LHCN-M2 (cell line): ENCODE measurements at places on chromosomes 6 and 20.

GRCh38 chr20:20498076-20498861 is 130.4 kb downstream of the INSM1 start:
- DNase-seq = no peak

DNA sequence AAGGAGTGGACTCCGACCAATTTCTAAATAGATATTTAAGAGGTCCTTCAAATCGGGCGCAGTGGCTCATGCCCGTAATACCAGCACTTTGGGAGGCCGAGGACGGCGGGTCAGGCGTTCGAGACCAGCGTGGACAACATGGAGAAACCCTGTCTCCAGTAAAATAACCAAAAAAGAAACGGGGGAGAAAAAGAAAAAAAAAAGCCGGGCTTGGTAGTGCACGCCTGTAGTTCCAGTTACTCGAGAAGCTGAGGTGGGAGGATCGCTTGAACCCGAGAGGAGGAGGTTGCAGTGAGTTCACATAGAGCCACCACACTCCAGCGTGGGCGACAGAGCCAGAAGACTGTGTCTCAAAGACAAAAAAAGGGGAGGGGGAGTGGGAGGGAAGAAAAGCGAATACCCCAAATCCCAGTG is 53.3 kb upstream of the HFE start:
- no peak for DNase-seq

DNA sequence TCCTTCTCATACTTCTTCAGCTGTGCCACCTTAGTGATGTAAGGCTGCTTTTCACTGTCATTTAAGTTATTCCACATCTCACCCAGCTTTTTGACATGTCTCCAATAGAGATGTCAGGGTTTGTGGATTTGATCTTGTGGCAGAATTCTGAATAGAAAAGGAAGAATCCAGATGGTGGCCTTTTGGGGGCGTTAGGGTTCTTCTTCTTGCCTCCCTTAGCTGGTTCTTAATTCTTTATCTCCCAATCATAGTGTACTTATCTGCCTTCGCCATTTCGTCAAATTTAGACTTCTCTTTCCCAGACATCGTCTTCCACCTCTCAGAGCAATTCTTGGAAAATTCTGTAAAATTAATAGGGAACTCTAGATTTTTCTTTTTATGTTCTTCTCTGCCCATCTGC is 422.9 kb downstream of the GJA1 start:
- no peak for DNase-seq

GRCh38 chr20:44208770-44209169 is 1.8 kb downstream of the OSER1 start:
- no peak for DNase-seq

DNA sequence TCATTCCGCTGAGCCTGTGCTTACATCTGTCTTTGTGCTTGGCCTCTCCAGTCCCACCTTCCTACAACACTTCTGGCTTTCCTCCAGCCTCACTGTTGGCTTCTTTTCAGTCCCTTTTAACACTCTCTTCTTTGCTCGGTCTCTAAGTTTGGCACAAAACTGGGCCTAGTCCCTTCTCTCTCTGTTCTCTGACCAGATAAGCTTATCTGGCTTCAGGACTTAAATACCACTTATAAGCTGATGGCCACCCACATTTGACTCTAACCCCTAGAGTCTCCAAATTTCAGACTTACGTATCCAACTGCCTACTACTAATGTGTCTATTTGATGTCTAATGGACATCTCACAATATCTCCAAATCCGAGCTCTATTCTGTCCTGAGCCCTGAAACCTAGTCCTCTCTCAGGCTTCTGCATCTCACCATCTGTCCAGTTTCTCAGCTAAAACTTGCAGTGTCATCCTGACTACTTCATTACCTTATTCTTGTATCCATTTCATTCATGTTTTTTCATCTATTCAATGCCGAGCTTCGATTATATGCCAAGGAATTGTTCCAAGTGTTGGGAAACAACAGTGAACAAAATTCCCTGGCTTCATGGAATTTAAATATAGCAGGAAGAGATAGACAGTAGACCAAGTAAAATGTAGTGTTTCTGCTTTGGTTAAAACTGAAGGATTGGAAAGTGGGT is 40.1 kb downstream of the TBPL1 start:
- DNase-seq = no peak

DNA sequence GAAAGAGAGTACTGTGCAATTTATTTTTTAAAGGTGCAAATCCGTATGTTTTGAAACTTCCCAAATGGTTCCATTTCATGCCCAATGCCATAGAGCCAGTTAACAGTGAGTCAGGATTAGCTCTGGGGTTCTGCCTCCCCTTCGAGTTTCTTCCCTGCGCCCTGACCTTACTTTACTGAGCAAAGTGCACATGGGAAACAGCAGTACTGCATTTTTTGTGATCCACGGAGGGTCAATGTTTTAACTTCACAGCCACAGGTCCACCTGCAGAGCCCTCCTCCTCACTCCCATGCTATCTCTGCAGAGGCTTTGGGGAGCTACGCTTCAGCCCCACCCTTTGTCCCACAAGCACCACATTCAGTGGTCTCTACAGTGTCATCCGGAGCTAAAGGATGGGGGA is 44.0 kb upstream of the CNKSR3 start:
- no peak for DNase-seq

- DNase-seq = no peak
These were observed 37.0 kb upstream of the GCLC start for GRCh38 chr6:53581856-53582255.

GRCh38 chr6:165825256-165825815 is 162.3 kb upstream of the PDE10A start:
- DNase-seq = no peak

DNA sequence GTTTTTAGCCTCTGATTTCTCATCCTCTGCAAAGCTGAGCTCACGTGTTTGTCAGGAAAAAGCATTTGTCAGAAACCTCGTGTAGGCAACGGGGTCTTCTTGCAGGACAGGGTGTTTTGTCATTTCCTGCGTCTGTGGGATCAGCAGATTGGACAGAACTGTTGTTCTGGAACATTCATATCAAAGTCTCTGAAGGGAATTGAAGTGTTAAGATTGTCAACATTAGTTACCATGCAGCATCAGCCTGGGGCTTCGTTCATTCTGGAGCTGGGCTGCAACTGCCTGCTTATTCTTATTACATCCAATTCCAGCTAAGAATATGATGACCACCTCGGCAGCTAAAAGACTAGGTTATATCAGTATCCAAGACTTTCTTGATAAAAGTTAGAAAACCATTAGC is 71.0 kb upstream of the RALGAPA2 start:
- DNase-seq = no peak

GRCh38 chr6:147384029-147384428 is 124.5 kb upstream of the SAMD5 start:
- DNase-seq = no peak

DNA sequence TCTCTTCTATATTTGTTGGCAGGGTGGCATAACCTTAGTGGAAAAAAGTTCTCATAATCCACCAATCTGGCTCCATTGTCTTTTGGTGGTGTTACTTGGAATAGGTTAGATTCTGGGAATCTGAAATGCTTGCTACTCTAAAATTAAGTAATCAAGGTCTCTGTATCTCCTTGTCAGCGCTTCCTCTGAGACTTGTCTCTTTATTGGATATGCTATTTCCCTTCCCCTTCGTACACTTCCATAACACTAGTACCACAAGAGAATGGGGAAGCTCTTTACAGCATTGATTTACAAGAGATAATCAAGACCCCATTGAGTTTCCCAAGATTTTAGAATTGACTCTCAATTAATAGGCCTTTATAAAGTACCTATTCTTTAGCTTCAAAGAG is 280.2 kb downstream of the ADGB start:
- no peak for DNase-seq

DNA sequence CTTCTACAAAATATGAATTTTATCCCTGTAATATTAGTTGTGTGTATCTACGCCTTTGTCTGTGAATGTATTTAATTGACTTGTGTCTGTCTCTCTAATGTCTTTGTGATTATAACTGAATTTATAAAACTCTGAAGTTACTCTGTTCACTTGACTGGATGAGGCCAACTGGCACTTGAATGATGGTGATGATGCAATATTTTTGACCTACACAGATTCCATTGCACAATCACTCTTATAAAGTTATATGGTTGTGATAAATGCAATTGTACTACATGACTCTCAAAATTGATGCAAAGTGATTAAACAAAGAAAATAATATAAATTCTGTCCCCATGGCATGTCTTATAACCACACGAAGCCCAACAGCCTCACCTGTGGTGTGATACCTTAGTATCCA is 287.3 kb upstream of the PLN start:
- DNase-seq = no peak

DNA sequence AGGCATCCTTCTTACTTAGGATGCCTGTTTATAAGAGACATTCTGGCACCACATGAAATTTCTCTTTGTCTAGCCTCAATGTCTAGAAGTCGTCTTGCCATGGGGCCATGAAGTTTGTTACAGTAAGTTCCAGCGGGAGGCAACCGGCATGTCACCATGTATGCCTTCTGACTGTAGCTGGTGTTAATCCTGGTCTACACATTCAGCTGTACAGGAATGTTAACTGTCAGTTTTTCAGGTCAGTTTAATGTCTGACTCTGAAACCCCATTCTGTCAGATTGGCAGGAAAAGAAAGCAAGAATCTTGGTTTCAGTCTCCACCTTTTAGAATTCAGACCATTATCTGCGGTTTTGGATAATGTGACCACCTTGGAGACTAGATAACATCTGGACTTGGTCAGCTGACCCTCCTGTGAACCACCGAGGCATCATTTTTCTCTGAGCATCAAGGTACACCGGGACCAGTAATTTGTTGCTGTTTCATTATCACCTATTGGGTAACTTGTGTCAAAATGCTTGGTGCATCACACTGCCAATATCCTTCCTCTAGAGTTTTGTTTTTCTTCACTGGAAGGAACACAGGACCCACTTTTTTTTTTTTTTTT is 228.7 kb downstream of the DOK5 start:
- DNase-seq = no peak

- no peak for DNase-seq
These were observed 41.3 kb upstream of the MAPK13 start for GRCh38 chr6:36089048-36089447.

DNA sequence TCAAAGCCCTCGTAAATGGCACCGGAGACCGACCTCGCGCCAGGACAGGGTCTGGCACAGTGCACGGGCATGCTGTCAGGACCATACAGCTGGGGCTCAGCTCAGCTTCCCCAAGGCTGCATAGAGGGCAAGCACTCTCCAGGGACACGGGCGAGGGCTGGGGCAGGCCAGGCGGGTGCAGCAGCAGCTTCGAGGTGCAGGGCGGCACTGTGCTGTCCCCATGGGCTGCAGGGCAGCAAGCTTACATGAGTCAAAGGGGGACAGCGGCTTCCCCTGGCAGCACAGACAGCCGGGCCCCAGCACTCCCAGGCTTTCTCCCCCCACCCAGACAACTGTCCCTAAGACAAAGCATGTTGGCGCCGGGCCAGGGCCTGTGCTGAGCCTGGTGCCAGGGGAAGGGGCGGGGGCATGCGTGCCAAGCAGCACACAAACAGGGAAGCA is 25.7 kb downstream of the PSMG4 start:
- no peak for DNase-seq
